ENCODE measurements at places on chromosomes 4 and X. TPM values are rescaled to one million over a fixed set of nuclear protein-coding genes. Genes with fewer than 3 reads are reported as not detected.

The SNX12 gene
- total RNA-seq = 60.4 TPM

The PJA1 gene
- total RNA-seq = 26.1 TPM

The ABCB7 gene
- total RNA-seq = 23.4 TPM

The ASB11 gene
- not detected for total RNA-seq

The HAUS3 gene
- total RNA-seq = 16.2 TPM

- peak; percentile 72 for DNase-seq
These were observed 2.1 kb downstream of the KLHL34 start for GRCh38 chrX:21655901-21656586.

DNA sequence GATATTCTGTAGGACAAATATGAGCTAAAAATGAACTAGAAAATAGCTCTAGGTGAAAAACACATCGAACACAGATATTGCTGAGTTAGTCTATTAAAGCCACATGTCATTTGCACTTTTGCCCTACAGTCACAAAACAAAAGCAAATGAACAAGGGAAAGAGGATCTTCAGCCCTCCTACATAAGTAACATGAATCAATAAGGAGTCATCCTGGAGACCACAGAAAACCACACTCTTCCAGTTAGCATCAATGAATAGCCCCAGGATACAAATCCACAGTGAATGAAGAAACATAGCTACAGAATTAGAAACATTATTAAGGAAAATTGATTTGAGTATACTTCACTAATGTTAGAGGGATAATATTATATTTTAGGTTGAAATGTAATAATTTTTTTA is 311.4 kb downstream of the MAPK10 start:
- DNase-seq = no peak

- DNase-seq = no peak
These were observed 76.2 kb downstream of the COL4A6 start for GRCh38 chrX:108362026-108362425.

GRCh38 chr4:158809611-158810486 is 41.0 kb downstream of the FNIP2 start:
- DNase-seq = no peak

GRCh38 chr4:101621120-101621519 is 169.4 kb upstream of the BANK1 start:
- DNase-seq = no peak

DNA sequence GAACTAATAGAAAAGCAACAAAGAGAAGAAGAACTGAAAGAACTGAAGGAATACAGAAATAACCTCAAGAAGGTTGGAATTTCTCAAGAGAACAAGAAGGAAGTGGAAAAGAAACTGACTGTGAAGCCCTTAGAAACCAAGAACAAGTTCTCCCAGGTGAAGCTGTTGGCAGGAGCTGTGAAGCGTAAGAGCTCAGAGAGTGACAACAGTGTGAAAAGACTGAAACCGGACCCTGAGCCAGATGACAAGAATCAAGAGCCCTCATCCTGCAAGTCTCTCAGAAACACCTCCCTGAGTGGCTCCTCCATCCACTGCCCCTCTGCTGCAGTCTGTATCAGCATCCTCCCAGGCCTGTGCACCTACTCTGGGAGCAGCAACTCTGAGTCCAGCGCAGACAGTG is 8.4 kb upstream of the FHDC1 start:
- no peak for DNase-seq

GRCh38 chrX:37818031-37818430 is 29.3 kb downstream of the DYNLT3 start:
- DNase-seq = no peak

GRCh38 chr4:112895811-112896608 is 153.4 kb upstream of the ANK2 start:
- no peak for DNase-seq

GRCh38 chr4:109429545-109429944 is 4.1 kb upstream of the SEC24B start:
- no peak for DNase-seq

- no peak for DNase-seq
These were observed 22.2 kb downstream of the APBB2 start for GRCh38 chr4:41192136-41192535.

- DNase-seq = no peak
These were observed 79.8 kb downstream of the CLCN5 start for GRCh38 chrX:50002067-50002714.

DNA sequence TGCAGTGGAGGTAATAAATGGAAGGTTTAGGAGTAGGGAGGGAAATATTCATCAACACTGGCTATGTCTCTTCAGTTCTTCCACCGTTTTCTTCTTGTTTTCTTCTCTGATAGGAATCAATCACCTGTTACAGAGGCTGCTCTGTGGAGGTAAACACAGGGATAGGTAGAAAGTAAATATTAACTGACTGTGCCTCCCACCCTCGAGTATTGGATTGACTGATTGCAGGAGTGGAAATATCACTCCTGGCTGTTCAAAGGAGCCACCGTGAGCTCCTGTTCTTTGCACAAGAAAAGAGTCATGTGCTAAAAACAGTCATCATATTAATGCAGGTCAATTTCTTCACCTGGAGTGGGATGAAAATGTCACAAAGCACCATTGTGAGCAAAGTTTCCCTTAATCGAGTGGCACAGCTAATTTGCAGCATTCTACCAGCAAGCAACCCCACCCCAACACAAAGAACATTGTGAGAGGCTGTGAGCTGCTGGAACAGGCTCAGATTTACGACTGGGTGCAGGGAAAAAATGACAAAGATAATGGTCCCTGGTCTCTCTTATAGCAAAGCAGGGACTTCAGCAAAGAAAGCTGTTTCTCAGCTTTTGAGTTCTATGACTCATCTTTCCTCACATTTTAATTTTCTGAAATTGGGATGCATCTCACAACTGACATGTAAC is 113.7 kb upstream of the TSPAN5 start:
- no peak for DNase-seq

GRCh38 chr4:22607382-22607781 is 85.4 kb upstream of the GBA3 start:
- peak; percentile 58 for DNase-seq

- no peak for DNase-seq
These were observed 25.1 kb upstream of the PLS3 start for GRCh38 chrX:115535844-115536243.

DNA sequence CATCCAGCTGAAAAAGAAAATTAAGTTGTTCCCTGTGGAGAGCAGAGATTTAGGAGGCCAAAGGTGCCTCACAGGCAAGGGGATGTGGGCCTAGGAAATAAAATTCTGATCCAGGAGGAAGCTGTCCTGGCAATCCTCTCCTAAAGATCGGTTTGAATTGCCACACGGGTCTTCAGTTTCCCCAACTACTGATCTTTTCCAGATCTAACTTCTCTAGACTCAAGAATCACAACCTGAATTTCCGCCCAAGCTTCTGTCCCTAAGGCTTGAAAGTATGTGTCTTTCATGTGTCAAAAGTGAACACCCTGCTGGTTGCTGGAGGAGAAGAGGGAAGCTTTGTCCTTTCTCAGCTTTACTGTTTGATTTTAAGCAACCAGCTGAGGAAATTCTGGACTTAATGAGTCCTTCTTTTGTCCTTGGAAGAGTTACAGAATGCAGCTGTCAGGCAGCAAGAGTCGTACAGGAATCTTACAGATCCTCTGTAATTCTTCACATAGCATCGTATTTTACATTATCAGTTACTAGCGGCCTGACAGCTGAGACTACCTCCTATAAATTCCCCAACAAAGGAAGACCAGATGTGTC is 93.8 kb downstream of the INPP4B start:
- no peak for DNase-seq

Measured in aorta (tissue), 5 donors.